Nephron progenitor cell (in vitro differentiated cells): ENCODE measurements at places on chromosomes 2 and 18.

DNA sequence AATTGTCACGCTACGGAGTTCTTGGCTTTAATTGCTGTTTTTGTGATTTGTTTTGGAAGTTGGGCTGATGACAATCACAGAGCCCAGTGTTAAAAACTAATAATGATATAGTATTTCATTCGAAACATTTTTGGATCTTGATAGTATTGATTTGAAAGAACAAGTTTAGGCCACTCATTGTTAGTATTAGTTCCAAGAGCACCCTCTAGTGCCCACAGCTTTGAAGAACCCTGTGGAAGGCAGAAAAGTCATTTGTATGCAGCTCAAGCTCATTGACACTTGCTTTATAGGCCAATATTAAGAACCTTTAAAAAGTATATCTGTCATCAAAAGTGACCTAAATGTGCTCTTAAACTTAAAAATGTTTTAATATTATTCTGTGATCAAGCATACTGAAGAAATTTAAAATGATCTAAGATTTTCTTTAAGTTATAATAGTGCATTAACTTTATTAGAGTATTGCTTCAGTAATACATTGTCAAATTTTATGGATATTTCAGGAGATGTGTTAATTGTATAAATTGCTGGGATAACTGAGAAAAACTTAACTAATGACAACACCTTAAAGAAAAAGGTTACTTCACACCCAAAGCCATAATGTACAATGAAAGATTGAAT, 191.0 kb downstream of the GRB14 start:
- peak; percentile 23 for DNase-seq

- DNase-seq, result no peak
Measured at GRCh38 chr2:126877041-126877440, 21.6 kb upstream of the TEX51 start.

- peak; percentile 61 for DNase-seq
Measured at GRCh38 chr2:169828141-169828811, 1.0 kb downstream of the UBR3 start.

- DNase-seq, result no peak
Measured at GRCh38 chr2:73837847-73838585, 9.3 kb downstream of the STAMBP start.

DNA sequence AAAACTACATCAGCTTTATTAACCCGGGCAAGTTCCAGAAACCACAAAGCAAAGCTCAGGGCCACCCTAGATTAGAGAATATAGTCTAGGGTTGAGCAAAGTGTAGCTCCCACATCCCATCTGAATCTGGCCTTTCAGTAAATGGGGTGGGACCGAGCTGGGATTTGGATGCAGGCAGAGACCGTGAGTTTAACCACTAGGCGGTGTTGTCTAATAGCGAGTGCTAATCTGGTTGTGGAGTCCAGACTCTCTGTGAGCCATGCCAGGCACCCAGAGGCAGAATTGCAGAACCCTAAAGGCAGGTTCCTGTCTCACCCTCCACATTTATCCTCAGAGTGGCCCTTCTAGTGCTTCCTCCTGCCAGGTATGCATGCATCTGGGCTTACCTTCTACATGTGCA, 435.9 kb downstream of the TSN start:
- peak; percentile 38 for DNase-seq
